ENCODE measurements at places on chromosomes 2 and 18.

DNA sequence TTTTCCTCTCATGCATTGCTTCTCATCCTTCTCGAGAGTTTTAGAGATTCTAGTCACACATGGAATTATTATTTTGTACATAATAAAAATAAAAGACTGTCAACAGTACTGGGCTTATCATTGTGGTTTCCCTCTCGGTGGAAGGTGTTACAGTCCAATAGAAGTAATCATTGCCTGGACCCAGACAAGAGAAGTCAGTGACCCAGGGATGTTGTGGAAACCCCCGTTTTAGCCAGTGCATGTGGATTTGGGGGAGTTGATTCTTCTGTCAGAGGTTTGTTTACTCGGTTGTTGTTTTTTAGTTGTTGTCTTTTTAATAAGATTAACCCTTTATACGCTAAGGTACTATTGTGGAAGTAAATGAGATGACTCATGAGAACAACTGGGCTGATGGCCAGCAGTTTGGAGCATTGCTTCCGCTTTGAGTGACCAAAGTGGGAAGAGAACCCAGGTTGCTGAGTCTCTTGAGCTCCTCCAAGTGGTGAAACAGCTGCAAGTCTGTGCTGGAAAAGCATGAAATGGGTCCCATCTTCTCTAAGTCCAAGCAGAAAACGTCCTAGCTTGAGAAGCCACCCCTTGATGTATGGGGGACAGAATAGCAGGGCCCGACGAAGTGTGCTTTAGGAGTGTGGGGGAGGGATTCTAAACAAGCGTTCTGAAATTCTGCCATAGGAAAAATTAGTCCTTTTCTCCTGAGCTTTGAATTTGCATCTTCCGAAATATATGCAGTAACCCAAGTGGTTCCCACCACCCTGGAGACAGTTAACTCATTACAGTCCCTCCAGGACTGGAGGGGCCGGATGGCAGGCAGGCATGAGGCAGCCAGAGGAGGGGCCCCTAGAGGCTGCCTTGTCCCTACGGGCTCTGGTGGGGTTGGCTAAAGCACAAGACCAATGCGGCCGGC lies 61.8 kb upstream of the GPR45 start:
- DNase-seq = no peak

DNA sequence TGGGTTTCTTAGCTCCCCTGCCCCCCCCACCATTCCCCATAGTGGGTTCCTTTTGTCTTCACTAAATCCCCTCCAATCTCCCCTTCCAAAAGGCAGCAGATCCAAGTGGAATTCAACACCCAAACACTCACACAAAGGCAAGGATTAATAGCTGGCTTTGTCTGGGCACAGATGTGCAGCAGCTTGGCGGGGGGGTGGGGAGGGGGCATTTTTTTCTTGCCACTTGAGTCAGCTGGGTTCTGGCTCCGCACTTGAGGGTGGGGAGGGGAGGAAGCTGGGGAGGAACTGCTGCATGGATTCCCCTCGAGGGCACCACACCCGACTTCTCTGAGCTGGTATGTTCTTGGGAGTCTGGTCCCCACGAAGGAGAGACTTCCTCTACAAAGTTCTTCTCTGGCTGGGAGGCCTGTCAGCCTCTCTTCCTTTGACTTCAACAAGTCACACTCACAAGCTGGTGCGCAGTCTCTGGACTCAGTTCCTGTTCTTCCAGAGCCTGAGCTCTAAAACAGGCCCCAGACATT lies 36.0 kb downstream of the SERTAD2 start:
- peak; percentile 68 for DNase-seq

DNA sequence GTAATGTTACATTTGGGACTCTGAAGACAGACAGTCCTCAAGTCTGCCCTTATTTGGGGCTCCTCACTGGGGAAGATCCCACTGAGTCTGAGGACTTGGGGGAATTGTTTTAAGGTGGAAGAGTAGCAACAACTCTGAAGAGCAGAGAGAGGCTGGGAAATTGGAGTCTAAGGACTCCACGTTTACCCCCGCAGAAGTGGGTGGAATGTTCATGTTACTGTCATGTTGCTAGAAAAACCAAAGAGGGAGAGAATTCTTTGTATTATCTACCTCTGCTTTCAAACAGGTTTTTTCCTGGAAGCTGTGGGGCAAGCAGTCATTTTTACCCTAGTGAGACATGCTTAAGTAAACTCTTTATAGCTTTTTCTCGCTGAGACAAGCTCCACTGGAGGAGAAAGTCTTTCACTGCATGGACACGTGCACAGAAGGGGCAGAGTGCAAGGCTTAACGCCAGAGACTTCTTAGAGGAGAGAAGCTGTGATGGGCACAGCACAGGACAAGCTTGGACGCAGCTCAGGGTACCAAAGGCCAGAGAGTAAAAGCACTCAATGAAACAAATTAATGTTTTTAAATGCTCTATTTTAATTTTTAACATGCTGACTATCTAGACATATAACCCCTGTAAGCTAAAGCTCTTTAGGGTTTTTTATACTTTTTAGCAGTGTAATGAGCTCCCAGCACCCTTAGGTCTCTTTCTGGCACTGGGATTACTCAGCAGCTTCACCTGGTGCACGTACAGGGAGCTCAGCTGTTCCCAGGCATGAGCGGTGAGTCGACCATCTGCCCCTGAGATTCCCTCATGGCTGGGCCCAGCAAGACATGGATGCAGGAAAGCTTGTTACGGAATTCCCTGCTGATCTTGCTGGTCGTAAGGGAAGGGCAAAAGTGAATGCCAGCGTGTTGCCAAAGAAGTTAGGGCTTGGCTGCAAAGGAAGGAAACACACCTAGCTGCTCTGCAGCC lies 54.5 kb upstream of the BIN1 start:
- DNase-seq = no peak

DNA sequence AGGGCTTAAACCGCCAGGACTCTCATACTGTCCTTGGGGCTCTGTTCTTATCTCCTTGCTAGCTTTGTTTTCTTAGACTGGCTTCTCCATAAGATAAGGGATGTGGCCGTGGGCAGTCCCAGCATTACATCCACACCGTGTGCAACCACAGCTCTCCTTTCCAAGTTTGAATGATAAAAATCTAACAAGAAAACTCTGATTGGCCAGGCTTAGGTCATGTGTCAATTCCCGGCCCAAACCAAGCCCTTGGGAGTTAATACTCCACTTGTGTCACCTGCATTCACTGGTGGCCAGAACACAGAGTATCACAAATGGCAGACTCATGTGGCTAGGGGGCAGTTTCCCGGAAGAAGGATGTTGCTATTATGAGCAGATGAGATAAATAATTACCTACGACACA lies 43.2 kb upstream of the KDM3A start:
- DNase-seq = no peak

DNA sequence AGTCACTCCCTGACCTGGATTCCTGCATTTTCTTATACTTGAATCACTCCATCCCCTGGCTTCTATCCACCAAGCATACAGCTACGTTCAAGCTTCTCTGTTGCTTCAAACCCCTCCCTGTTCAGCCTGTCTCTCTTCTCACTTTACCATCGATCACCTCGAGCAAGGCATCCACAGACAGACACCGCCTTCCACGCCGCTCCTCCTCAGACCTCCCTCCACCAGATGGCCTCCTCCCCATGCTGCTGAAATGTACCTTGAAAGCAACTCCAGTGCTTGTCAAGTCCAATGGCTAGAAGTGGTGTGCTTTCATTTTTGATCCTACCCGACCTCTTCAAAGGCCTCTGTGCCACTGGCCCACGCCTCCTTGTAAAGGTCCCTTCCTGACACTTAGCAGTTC lies 131.3 kb upstream of the ACAA2 start:
- no peak for DNase-seq

DNA sequence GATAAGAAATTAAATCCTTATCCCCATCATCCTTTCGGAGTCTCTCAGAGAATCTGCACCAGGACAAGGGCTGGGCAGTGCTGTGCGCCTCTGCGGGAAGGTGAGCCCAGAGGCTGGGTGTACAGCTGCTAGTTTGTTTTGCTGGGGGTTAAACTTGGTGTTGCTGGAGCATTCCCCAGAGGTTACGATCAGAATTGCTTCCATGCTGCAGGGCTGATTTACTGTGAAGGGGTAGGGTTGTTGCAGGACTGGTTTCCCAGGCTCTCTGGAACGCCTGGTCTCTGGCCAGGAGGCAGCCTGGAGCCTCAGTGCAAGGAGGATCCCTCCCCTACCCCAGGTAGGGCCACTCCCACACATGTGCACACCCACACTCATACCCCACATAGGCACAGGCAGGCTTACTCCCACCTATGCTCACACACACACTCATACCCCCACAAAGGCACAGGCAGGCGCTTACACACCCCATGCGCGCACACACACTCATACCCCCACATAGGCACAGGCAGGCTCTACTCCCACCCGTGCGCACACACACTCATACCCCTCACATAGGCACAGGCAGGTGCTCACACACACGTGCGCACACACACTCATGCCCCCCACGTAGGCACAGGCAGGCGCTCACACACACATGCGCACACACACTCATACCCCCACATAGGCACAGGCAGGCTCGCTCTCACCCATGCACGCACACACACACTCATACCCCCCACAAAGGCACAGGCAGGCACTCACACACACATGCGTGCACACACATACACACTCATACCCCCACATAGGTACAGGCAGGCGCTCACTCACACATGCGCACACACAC lies 11.3 kb downstream of the CNNM4 start:
- DNase-seq = peak; percentile 38

- no peak for DNase-seq
These were observed 969 bp upstream of the ALKAL2 start for GRCh38 chr2:288758-289361.

DNA sequence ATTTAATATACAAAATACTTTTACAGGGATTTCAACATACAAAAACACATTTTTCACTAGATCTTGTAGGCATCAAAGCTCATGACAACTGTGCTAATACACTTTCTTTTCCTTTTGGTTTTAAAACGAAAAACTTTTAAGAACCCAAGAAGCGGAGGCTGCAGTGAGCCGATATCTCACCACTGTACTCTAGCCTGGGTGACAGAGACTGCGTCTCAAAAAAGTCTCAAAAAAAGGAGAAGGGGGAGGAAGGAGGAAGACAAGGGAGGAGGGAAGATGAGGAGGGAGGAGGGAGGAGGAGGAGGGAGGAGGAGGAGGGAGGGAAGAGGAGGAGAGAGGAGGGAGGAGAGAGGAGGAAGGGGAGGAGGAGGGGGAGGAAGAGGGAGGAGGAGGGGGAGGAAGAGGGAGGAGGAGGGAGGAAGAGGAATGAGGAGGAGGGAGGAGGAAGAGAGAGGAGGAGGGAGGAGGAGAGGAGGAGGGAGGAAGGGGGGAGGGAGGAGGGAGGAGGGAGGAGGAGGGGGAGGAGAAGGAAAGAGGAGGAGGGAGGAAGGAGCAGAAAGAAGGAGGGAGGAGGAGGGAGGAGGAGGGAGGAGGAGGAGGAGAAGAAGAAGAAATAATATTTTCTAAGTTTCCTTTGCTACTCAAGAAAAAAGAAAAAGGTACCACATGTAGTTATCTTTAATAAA lies 13.8 kb downstream of the ROCK2 start:
- no peak for DNase-seq

GRCh38 chr2:126244937-126245336 lies 411.0 kb upstream of the GYPC start:
- DNase-seq = no peak

DNA sequence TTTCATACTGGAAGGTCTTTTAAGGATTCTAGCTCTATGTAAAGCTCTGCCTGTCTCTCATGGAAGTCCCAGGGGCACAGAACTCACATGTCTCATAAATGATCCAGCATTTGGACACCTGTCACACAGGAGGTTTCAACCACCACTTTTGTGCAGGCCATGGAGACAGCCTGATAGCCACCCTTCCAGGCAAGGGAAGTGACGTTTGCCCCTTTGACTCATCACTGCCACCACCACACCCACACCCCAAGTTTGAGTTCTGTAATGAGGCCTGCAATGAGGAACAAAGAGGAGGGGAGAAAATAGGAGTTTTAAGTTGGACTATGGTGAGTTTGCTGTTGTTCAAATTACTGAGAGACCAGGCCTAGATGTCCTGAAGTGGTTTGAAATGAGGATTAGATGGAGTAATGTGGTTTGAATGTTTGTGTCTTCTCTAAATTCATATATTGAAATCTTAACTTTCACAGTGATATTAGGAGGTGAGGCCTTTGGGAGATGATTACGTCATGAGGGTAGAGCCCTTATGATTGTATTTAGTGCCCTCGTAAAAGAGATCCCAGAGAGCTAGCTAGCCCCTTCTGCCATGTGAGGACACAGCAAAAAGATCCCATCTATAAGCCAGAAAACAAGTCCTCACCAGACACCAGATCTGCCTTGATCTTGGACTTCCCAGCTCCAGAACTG lies 175.3 kb upstream of the EPHA4 start:
- DNase-seq = no peak

DNA sequence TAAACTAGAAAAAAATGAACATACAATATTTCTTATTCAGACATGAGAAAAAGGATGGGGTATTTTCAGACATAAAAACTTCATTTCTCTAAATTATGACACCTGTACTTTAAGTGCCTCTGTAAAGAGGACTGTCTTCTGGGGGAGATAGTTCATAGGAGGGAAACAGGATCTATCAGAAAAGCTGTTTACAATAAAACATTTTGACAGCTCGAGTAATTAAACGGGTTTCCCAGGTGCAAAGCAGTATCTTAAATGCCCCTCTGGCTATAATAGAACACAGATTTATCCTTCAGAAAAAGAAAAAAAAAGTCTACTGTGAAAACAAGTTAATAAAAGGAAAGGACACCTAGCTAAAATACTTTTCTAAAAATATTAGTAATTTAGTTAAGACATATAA lies 311.4 kb upstream of the UBE2E3 start:
- DNase-seq = no peak

DNA sequence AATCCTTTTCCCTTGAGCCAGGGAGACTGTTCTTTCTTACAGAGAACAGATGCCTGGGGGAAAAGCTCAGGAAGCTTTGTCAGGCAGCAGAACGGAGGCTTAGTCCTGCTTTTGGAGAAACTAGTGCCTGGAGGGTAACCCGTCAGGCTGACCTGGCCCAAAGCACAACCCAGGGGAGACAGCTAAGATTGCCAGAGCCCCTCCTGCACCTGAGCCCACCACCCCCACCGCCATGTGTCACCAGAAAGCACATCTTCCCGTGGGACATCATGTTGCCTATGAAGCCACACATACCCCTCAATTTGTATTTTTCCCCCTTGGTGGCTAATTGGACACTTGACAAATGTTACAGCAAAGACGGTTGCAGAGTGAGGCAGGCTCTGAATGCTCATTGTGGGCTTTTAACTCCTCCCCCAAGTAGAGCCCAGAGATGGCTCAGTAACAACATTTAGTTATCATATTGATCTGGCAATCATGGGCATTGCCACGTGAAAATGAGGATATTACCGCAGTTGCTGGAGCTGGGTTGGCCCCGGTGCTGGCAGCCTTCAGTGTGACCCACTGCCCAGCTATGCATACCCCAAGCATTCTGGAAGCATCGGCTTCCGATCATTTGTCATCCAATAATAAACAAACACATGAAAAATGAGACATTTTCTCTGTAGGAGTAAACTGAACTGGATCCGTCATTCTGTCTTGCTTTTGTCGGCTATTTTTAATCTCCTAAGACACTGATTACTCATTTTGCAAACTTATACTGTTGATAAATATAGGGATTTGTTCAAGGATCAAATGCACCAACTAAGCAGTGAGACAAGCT lies 229.5 kb downstream of the ATAD2B start:
- DNase-seq = no peak

DNA sequence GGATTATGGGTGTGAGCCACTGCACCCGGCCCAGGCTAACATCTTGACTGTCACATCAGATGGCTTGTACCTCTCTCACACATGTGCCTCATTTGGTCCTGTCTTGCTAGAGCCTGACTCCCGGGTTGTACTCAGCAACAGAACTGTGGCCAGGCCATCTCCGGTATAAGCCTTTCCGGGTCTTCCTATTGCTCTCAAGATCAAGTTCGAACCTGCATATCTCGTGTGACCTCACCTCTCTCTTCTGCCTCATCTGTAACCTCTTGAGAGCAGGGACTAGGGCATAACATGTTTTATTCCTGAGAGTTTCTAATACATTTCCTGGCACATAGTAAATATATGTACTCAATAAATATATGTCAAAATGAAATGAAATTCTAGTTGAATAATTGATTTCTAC lies 114.0 kb downstream of the ACAA2 start:
- no peak for DNase-seq
